ENCODE measurements at places on chromosomes 16 and 17.

- no peak for DNase-seq
Measured at GRCh38 chr17:859824-860195, 77.7 kb downstream of the MRM3 start.

GRCh38 chr16:48347980-48348379, 37.2 kb downstream of the SIAH1 start:
- DNase-seq, result no peak

DNA sequence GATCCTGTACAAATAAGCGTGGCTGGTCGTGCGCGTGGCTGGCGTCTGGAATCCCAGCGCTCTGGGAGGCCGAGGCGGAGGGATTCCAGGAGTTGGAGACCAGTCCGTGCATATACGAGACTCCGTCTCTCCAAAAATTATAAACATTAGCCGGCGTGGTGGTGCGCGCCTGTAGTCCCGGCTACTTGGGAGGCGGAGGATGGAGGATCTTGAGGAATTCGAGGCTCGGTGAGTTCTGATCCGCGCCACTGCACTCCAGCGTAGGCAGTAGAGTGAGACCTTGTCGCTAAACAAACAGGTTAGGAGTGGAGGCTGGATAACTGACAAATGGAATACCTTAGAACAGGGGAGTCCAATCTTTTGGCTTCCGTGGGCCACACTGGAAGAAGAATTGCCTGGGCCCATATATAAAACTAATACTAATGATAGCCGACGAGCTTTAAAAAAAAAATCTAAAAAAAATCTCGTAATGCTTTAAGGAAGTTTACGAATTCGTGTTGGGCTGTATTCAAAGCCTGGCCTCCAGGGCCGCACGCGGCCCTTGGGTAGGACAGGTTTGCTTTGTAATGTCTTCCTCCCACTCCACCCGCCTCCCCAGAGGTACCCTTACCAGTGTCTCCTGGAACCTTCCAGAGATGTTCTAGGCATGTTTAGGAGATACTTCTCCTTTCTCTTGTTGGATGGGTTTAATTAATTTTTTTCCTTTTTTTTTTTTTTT, 909 bp upstream of the RSL1D1 start:
- DNase-seq, result no peak

- DNase-seq, result no peak
Measured at GRCh38 chr17:50027881-50028735, 27.8 kb upstream of the ITGA3 start.

DNA sequence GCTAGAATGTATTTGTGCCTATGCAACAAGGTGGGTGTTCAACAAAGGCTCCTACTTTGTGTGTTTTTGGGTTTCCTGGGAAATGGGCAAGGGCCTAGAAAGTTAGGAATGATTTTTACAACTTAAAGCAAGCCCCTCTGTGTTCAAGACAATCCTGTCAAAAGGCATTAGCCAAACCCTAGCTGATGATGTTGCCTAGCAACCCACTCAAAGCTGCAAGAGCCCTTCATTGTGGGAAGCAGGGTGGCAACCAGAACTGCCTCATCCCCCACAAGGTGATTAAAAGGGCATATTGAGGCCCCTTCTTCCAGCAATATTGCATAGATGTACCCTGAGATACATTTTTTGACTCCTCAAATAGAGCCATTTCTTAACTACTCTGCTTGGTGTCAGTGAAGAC, 16.0 kb upstream of the RASL10B start:
- DNase-seq, result no peak

Data from CD4-positive, alpha-beta T cell treated with Interleukin-15 for 1 hour (primary cell).